ENCODE measurements at places on chromosomes 7 and 10.
A peak's percentile ranks its signal among the peaks of the same experiment; 100 is the strongest.

- DNase-seq: no peak
Observed at GRCh38 chr7:510782-511281, 8.8 kb downstream of the PDGFA start.

GRCh38 chr10:120422457-120422856 lies 34.6 kb upstream of the PLPP4 start:
- no peak for DNase-seq

DNA sequence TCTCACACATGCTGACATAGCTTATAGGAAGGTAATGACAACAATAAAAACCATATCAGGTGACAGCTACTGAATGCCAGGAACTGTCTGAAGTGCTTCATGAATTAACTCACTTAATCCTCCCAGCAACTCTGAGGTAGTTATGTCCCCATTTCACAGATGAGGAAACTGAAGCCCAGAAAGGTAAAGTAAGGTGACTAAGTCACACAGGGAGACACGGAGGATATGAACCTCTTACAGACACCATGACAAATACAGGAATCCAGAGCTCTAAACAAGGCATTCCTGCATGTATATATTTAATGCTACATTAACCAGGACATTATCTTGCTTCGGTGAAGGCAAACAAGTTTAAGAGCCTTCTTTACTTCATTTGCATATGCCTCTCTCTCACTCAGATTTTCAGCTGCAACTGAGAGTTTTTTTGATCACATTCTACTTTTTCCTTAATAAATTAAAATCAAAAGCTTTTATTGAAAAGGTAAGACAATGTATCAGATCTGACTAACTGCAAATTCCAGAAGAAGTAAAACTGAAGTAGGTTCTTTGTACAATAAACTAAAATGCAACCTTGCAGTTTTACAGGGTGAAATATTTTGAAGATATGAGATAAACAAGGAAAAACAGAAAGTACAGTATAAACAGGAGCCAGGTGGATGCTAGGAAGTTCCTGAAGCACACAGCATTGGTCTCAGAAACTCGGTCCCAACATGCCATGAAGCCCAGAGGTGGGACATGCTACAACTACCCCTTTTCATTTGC lies 79.5 kb downstream of the SGMS1 start:
- no peak for DNase-seq

GRCh38 chr7:157719705-157720655 lies 383.2 kb downstream of the DNAJB6 start:
- no peak for DNase-seq

DNA sequence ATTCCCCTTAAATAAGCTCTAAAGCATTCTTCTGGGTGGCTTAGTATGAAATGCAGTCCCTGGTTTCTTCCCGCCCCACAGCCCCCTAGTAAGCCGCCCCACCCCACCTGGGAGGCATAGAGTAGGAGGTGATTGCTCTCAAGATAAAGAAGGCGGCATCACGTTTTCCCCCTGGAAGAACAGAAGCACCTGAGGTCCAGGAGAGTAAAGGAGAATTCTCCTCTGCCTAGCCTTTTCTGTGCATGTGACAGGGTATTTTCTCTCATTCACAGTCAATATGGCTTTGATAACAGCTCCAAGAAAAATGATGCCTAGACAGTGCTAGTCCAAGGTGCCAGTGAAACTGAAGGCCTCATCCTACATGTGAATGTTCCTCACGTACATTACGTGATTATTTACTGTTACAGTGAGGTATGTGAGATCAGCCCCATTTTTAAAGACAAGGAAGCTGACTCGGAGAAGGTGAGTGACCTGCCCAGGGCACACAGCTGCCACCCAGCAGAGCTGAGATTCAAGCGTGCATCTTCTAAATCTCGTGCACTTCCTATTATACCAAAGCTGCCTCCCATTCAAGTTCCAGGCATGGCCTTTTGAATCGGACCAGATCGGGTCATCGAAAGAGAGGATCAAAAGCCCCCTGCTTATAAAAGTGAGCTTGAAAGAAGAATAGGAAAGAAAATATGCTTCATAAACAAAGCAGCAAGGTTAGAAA lies 59.4 kb downstream of the FAM171A1 start:
- no peak for DNase-seq

- DNase-seq: no peak
Observed at GRCh38 chr10:131812736-131813604, 87.8 kb upstream of the PPP2R2D start.

DNA sequence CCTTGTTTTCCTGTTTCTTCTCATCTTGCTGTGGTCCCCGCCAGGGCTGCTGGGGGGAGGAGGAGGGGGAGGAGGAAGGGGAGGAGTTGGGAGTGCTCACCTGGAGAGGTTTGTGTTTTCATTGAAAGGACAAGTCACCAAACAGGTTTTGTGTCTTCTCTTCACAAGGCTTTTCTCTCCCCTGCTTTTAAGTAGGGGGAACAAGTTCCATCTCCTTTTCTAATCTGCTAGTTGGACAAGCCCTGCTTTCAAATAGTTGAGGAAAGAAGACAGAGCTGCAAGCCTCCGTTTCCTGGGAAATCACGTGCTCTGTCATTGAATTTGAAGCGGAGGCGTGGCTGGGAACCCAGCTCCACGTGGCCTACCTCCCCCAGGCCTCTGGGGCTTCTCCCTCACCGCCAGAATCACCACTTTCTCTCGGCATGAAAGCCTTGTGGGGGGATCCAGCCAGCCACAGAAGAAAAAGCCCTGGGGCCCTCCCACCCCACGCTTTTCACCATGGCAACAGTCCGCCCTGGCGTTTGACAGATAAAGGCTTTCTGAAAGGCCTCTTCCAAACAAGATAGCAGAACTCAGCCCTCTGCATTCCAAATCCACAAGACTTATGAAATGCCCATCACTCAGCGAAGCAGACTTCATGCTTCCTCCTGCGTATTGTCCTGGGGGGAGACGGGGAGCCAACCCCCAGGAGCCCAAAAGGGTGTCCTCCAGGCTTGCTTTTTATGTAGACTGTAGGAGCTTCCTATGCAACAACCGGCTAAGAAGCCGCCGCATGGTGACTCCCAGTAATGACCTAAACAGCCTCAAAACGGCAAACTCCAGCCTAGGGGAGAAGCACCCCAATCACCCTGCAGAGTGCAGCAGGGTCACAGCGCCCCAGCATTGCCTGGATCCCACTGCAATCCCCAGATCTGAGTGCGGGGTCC lies 51.7 kb downstream of the PROSER2 start:
- DNase-seq: no peak

GRCh38 chr7:43694399-43694748 lies 34.9 kb downstream of the COA1 start:
- no peak for DNase-seq

GRCh38 chr10:70331486-70332268 lies 47.9 kb upstream of the NPFFR1 start:
- DNase-seq: peak; percentile 51

- DNase-seq: no peak
Observed at GRCh38 chr7:52909935-52910334, 125.5 kb upstream of the POM121L12 start.

DNA sequence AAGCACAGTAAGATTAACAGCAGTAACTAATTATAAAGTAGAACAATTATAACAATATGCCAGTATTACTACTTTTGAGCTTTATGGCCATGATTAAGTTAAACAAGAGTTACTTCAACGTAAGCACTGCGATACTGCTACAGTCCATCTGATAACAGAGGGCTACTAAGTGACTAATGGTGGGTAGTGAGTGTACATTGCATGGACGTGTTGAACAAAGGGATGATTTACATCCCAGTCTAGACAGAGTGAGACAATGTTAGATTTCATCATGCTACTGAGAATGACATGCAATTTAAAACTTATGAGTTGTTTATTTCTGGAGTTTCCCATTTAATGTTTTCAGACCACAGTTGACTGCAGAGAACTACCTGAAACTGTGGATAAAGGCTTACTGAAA lies 45.6 kb downstream of the TPST1 start:
- no peak for DNase-seq

DNA sequence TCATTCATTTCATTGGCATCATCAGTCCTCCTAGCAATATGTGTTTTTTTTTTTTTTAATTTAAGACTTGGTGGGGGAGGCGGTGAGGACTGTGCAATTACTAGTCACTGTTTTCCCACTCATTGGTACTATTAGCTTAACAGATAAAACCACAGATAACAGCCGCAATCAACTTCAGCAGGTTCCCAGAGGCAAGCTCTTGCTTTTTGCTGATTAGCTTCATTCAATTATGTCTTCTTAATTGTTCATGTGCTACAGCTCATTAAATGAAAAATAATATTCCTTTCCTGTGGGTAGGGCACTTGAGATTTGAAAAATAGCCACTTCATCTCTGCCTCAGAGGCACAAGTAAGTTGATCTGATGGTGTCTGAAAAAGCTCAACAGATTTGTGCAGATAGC lies 215.5 kb downstream of the PCDH15 start:
- no peak for DNase-seq

DNA sequence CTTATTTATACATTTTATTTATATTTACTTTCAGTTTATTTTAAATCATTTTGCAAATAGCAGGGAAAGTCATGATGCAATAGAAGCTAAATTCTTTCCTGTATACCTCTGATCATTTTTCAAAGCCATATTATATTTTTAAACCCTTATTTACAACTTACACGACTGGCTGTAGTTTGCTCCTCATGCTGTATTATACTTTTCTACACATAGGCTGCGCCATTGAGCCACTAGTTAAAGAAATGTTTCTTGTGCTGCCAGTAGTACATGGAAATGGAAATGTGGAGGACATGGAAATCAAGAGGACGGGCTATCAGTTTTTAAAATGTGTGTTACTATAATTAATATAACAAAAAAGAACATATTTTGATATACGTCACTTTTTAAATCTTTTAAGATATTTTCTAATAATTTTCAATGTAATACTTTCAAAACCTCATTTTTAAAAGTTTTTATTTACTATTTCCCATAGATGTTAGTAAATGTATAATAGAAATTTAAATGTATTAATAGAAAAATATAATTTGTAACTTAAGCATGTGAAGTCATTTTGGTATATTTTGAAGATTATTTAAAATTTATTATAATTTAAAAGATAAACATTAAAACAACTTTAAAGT lies 118.5 kb downstream of the VTI1A start:
- DNase-seq: peak; percentile 5

DNA sequence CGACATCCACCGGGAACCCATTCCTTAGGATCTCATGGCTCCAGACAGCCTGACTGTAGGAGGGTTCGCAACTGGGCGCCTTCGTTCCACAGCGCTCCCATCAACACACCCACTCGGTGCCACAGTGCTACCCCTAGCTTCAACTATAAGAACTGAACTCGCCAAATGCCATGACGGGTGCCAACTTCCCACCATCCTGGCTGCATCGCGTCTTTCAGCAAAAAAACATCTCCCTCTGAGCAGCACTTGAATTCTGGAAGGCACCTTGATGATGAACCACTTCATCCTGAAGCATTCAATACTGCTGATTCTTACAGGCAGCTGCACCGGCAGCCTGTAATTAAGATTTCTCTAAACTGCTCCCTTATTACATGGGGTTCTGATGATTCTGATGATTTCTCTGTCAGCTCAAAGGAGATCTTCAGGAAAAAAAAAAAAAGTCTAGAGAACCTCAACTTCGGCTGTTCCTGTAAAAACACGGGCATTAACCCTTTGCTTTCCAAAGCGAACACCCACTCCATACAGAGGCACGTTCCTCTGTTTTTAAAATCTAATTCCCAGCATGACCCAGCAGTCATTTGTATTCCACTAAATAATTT lies 1.3 kb downstream of the CYTH3 start:
- DNase-seq: peak; percentile 63

GRCh38 chr10:28788252-28788651 lies 110.9 kb downstream of the BAMBI start:
- no peak for DNase-seq

DNA sequence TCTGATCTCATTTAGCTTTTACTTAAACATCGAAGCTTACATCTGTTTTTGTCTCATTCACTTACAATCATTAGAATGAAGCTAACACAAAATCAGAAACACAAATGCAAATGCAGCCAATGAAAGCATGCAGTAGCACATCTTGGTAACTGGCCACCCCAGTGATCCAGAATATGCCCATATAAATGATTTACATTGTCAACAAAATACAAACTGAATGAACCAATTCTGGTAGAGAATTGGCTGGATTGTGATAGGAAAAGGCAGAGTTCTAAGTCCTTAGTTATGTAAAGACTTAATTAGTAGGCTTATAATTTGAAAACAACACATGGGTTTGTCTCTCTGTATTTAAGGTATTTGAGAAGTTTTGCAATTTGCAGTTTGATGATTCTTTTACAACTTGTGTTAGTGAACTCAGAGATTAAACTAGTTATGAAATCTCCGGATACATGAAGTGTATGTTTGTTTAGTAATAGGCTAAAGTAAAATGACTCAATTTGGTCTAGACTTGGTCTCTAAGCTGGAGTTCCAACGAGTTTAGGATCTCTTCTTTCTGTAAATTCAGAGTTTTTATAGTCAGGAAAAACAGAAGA lies 21.2 kb downstream of the TECTB start:
- no peak for DNase-seq

DNA sequence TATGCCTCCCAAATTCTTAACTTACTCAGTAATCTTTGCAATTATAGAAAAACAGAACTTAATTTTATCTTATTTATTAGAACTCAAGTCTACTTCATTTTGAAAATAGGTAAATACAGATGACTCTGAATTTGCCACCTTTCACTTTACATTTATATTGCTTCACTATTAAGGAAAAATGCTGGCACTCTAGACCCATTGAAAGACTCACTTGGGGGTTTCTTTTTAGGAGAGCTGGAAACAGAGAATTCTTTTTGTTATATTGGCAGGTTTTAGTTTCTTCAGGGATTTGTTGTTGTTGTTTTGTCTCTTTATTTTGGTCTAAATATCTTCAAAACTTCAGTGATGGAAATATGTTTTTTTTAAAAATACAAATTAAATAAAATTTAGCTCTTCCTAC lies 111.1 kb downstream of the RUNDC3B start:
- DNase-seq: no peak

GRCh38 chr7:114567416-114567815 lies 152.8 kb downstream of the FOXP2 start:
- no peak for DNase-seq

DNA sequence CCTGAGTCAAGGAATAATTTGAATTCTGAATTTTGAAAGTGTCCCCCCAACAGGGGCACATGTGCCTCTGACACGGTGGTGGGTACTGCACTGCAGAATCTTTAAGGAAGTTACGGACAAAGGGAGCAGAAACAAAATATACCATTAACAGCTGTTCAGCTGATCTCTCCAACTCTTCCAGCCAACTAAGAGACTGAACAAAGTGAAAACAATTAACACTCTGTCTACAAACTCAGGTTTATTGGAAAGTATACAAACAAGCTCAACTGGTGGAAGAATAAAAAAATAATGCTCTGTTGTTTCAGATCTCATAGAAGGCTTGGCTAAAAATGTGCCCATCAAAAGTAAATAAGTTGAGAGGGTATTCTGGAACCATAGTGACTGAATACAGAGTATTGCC lies 34.4 kb downstream of the ASB4 start:
- no peak for DNase-seq

- no peak for DNase-seq
Observed at GRCh38 chr10:102564209-102564834, 60.5 kb downstream of the SUFU start.

- DNase-seq: no peak
Observed at GRCh38 chr10:934746-935406, 3.4 kb upstream of the LARP4B start.

Measured in DMS 273 treated with DMSO at 0.1 percent for 48 hours (cell line).